ENCODE measurements at places on chromosomes 4 and X. TPM values are rescaled to one million over a fixed set of nuclear protein-coding genes. Genes with fewer than 3 reads are reported as not detected.

Gene KDM5C
- total RNA-seq: 86.0 TPM

Gene SASH3
- 126 TPM for total RNA-seq

Gene UGT2B10
- total RNA-seq: not detected

Gene DGKK
- total RNA-seq: not detected

Gene CLCN4
- not detected for total RNA-seq

Gene MAMLD1
- total RNA-seq: 2.2 TPM

Gene FAM156B
- total RNA-seq: 14.2 TPM

Gene DGAT2L6
- total RNA-seq: not detected

Gene WDR1
- total RNA-seq: 353 TPM

Gene CPZ
- total RNA-seq: not detected

Gene RADX
- total RNA-seq: 11.8 TPM

Gene GPRASP3
- total RNA-seq: 1.3 TPM

Gene PNMA6A
- total RNA-seq: 0.50 TPM

Gene NDST3
- total RNA-seq: not detected

Gene ARSD
- total RNA-seq: 1.0 TPM

Gene KLB
- not detected for total RNA-seq

Gene PLA2G12A
- total RNA-seq: 17.9 TPM

Gene SLC9B1
- total RNA-seq: 2.4 TPM

Gene ANAPC10
- 28.3 TPM for total RNA-seq

Gene SSX2B
- total RNA-seq: not detected

Gene SPOCK3
- not detected for total RNA-seq

Gene OR13H1
- total RNA-seq: not detected

Gene TMEM255A
- total RNA-seq: not detected

Gene TLR10
- total RNA-seq: not detected

Gene BEND2
- not detected for total RNA-seq

Gene IL3RA
- 1.2 TPM for total RNA-seq

Gene IGSF1
- not detected for total RNA-seq

Gene ANK2
- total RNA-seq: 1.2 TPM

Gene EDA2R
- 1.1 TPM for total RNA-seq

Gene KLKB1
- not detected for total RNA-seq

Gene ARHGAP6
- not detected for total RNA-seq

Gene F8A2
- total RNA-seq: not detected

Gene IGFBP7
- total RNA-seq: not detected

Gene CC2D2A
- total RNA-seq: not detected

Gene FAM184B
- total RNA-seq: not detected

Gene SSX1
- total RNA-seq: not detected

Gene ANXA10
- not detected for total RNA-seq

Gene SPANXC
- total RNA-seq: not detected
